Foreskin keratinocyte (primary cell): ENCODE measurements at places on chromosomes 6 and 20. TPM values are rescaled to one million over a fixed set of nuclear protein-coding genes. Genes with fewer than 3 reads are reported as not detected.

DNA sequence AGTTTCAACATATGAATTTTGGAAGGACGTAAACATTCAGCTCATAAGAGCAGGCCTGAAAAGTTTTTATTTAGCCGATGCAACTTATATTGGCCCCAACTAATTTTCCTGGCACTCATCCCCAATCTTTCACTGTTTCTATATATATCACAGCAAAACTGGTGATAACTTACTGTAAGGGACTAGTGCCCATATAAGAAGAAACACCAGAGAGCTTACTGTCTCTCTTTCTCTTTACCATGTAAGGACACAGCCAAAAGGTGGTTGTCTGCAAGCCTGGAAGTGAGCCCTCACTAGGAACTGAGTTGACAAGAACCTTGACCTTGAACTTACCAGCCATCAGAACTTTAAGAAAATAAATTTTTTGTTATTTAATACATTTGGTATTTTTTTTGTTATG lies 807.4 kb upstream of the CITED2 start:
- DNase-seq = no peak

GRCh38 chr6:111971181-111971841 lies 82.6 kb upstream of the CCN6 start:
- no peak for DNase-seq

The SIRPB2 gene
- 0.31 and 0.43 TPM in 2 replicates for polyA plus RNA-seq

The SCRT2 gene
- polyA plus RNA-seq = not detected in 2 replicates

The SLC17A1 gene
- polyA plus RNA-seq = not detected in 2 replicates

The TCF15 gene
- 0.07 TPM in 1 of 2 replicates, not detected in the other for polyA plus RNA-seq

The SCGN gene
- polyA plus RNA-seq = not detected in 2 replicates

The TEAD3 gene
- polyA plus RNA-seq = 17.1 and 17.2 TPM in 2 replicates

The UBD gene
- polyA plus RNA-seq = not detected in 2 replicates
